Neuronal stem cell (in vitro differentiated cells): ENCODE measurements at places on chromosomes 5 and 9.

GRCh38 chr9:69995846-69996245, 47.8 kb upstream of the MAMDC2 start:
- H3K36me3 ChIP-seq = no peaks in the 10 kb centered on the region
- DNase-seq = no peak
- H3K27ac ChIP-seq = no peak overlapping the region
- H3K4me1 ChIP-seq = no peaks in the 10 kb centered on the region
- H3K27me3 ChIP-seq = no peaks in the 10 kb centered on the region

- H3K4me1 ChIP-seq = no peaks in the 10 kb centered on the region
- H3K27me3 ChIP-seq = no peaks in the 10 kb centered on the region
- H3K36me3 ChIP-seq = peaks cover 35% of the 10 kb centered on the region
Observed at GRCh38 chr9:135826188-135826545, 81.2 kb downstream of the CAMSAP1 start.

DNA sequence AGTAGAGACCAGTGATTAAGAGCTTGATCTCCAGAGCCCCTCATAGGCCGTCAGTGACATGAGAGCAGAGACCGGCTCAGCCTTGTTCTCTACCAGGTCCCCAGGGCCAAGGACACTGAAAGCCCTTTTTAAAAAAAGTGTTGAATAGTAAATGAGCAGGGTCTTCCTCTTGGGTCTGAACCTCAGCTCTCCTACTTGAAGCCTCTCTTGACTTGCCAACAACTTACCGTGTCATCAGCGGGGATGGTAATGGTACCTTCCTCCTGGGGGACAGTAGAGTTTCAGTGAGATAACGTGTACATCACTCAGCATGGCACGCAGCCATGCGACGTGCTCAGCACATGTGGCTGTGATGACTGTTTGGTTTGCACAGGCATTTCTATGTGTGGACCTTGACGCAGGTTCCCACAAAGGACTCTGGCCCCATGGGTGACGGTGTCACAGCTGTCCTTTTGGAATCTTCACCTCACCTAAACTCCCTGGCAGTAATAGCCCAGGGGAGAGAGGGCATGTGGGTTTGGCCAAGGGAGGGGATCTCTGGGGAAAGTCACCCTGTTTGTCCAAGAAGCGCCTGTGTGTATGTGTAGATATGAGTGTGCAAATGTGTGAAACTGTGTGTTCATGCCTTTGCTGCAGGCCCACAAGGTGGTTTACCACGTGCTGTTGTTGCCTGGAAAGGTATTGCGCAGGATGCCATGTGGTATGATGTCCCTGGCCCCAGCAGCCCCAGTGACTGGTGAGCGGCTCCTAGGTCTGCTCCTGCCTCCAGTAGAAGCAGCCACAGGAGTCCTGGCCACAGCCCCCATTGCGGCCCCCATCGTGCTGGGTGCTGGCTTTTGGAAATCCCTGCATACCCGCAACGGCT, 18.7 kb downstream of the ERGIC1 start:
- no peaks in the 10 kb centered on the region for H3K27me3 ChIP-seq
- no peaks in the 10 kb centered on the region for H3K4me1 ChIP-seq
- H3K27ac ChIP-seq = no peak overlapping the region
- H3K4me3 ChIP-seq = no peak overlapping the region
- H3K36me3 ChIP-seq = peaks cover 20% of the 10 kb centered on the region

DNA sequence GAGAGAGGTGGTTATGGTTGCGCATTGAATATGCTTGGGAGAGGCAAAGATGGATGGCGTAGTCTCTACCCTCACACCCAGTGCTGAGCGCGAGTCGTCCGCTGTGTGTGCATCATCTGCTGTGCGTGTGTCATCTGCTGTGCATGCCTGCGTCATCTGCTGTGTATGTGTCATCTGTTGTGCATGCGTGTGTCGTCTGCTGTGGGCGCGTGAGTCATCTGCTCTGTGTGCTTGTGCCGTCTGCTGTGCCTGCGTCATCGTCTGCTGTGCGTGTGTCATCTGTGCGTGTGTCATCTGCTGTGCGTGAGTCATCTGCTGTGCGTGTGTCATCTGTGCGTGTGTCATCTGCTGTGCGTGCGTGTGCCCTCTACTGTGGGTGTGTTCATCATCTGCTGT, 68.0 kb upstream of the IRX4 start:
- H3K36me3 ChIP-seq = no peaks in the 10 kb centered on the region
- H3K27ac ChIP-seq = no peak overlapping the region
- no peak overlapping the region for H3K4me3 ChIP-seq
- no peak for DNase-seq

GRCh38 chr9:134225186-134225585, 60.8 kb upstream of the RNU6ATAC start:
- H3K4me3 ChIP-seq = no peak overlapping the region
- H3K27ac ChIP-seq = no peak overlapping the region
- H3K27me3 ChIP-seq = no peaks in the 10 kb centered on the region
- H3K4me1 ChIP-seq = peaks cover 11% of the 10 kb centered on the region
- no peaks in the 10 kb centered on the region for H3K36me3 ChIP-seq
- DNase-seq = no peak

GRCh38 chr5:59039296-59040023, 456.6 kb downstream of the RAB3C start:
- peaks cover 13% of the 10 kb centered on the region for H3K4me1 ChIP-seq
- no peaks in the 10 kb centered on the region for H3K27me3 ChIP-seq
- peak overlapping the region; percentile 74 for H3K4me3 ChIP-seq
- DNase-seq = peak; percentile 39
- H3K27ac ChIP-seq = no peak overlapping the region
- no peaks in the 10 kb centered on the region for H3K36me3 ChIP-seq

DNA sequence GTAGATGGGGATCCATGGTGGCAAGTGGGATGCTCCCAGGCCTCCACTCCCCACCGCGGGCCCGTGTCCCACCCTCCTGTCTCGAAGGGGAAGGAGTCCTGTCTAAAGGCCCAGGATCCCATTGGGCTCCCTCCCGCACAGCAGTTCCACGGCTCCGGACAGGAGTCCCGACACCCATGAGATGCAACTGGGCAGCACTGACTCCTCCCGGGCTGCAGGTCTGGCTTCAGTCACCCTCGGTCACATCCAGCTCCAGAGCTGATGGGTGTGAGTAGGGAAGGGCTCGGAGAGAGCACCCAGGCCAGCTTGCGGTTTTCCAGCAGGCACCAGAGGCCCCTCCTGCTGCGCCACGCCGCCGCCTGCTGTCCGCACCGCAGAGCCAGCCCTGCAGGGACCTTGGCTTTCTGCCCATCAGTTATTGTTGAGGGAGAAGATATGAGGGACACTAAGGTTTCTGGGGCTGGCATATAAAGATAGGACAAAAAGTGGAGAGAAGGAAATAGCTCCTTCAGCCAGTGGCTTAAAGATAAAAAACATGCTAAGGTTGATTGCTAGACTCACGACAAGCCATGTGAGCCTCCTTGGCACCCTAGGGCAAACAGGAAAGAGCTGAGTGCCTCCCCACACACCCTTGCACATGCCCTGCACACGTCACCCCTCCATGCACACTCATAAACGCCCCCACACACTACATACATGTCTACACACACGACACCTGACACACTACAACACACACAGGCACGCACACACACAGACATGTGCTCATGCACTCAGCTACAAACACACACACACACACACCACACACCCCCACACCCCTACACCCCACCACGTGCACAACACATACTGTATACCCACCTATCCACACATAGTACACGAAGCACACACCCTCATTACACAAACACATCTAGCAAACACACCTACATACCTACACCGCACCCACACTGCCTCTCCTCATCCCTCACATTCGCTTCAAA, 79.0 kb downstream of the AK8 start:
- no peaks in the 10 kb centered on the region for H3K36me3 ChIP-seq
- no peak for DNase-seq
- peak overlapping the region; percentile 65 for H3K4me3 ChIP-seq
- H3K4me1 ChIP-seq = no peaks in the 10 kb centered on the region

DNA sequence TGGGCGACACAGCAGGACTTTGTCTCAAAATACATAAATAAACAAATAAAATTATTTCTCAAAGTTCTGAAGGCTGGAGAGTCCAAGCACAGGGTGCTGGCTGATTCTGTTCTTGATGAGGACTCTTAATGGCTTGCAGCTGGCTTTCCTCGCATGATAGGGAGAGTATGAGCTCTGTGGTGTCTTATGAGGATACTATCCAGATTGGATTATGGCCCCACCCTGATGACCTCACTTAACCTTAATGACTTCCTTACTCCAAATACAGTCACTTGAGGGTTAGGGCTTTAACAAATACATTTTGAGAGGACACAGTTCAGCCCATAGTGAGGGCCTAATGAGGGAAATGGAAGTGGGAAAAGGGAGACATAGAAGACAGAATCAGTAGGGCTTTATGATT, 87.7 kb downstream of the FOCAD start:
- H3K27ac ChIP-seq = no peak overlapping the region
- DNase-seq = no peak
- H3K4me1 ChIP-seq = peaks cover 5% of the 10 kb centered on the region
- no peak overlapping the region for H3K4me3 ChIP-seq
- H3K36me3 ChIP-seq = peaks cover 42% of the 10 kb centered on the region

DNA sequence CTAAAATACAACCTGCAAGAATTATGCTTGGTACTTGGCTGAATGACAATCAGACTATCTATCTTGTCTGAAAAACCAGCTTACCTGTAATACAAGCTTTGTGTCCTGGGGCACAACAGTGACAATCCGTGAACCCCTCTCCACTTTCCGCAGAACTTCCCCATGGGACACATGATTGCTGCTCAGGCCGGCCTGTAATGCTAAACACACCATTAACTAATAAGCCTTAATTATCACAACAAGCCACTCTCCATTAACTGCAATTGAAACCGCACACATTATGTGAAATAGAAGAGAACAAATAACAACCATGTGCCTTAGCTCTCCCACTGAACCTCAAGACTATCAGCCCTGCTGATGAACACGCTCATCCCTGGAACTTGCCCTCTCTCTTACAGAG, 33.7 kb downstream of the ELP1 start:
- H3K4me1 ChIP-seq = no peaks in the 10 kb centered on the region
- H3K36me3 ChIP-seq = peaks cover 95% of the 10 kb centered on the region
- H3K4me3 ChIP-seq = no peak overlapping the region
- DNase-seq = no peak
- no peaks in the 10 kb centered on the region for H3K27me3 ChIP-seq

DNA sequence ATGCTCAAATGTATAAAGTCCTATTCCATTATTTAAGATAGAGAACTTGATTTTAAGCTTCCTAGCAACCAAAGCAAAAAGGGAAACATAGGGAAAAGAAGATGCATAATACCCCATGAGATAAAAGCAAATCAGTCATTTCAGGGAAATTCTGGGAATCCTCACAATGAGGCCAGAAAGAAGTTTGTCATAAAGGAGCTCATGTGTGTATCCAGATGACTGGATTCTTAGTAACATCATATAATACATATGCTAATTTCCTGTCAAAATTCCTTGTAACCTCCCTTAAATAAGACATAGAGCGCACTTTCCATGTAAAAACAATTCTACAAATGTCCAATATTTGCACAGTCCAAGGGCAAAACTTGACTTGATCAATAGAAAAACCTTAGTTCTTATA, 411.0 kb upstream of the WWC1 start:
- H3K36me3 ChIP-seq = no peaks in the 10 kb centered on the region
- H3K4me3 ChIP-seq = no peak overlapping the region
- H3K4me1 ChIP-seq = no peaks in the 10 kb centered on the region
- no peaks in the 10 kb centered on the region for H3K27me3 ChIP-seq
- H3K27ac ChIP-seq = no peak overlapping the region

- H3K27ac ChIP-seq = no peak overlapping the region
- no peak overlapping the region for H3K4me3 ChIP-seq
- H3K27me3 ChIP-seq = no peaks in the 10 kb centered on the region
- peaks cover 19% of the 10 kb centered on the region for H3K4me1 ChIP-seq
- no peak for DNase-seq
Observed at GRCh38 chr9:86288499-86289198, 6.3 kb upstream of the ISCA1 start.

DNA sequence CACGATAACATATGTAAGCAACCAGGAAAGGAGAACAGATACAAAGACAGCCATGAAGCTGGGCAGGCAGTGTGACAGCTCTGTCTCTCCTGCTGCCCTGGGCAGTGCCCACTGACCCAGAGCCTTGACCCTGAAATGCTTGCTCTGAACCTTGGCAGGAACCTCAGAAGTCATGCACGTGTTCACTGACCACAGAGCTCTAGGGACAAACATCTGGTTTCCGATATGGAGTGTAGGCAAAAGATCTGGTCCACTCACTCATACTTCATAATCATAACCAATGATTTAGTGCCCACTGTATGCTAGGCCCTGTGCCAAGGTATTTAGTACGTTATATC, 102.6 kb downstream of the FSTL4 start:
- DNase-seq = no peak
- no peaks in the 10 kb centered on the region for H3K36me3 ChIP-seq
- no peak overlapping the region for H3K27ac ChIP-seq
- no peaks in the 10 kb centered on the region for H3K27me3 ChIP-seq
- no peaks in the 10 kb centered on the region for H3K4me1 ChIP-seq

GRCh38 chr5:32182463-32183063, 8.4 kb upstream of the GOLPH3 start:
- H3K27me3 ChIP-seq = no peaks in the 10 kb centered on the region
- no peaks in the 10 kb centered on the region for H3K4me1 ChIP-seq
- H3K4me3 ChIP-seq = no peak overlapping the region
- DNase-seq = no peak

- no peaks in the 10 kb centered on the region for H3K27me3 ChIP-seq
- no peak overlapping the region for H3K27ac ChIP-seq
- peaks cover 2% of the 10 kb centered on the region for H3K4me1 ChIP-seq
- no peaks in the 10 kb centered on the region for H3K36me3 ChIP-seq
Observed at GRCh38 chr5:138719811-138720210, 33.4 kb upstream of the CTNNA1 start.

GRCh38 chr5:86716121-86716520, 98.4 kb downstream of the COX7C start:
- no peak for DNase-seq
- no peaks in the 10 kb centered on the region for H3K4me1 ChIP-seq

DNA sequence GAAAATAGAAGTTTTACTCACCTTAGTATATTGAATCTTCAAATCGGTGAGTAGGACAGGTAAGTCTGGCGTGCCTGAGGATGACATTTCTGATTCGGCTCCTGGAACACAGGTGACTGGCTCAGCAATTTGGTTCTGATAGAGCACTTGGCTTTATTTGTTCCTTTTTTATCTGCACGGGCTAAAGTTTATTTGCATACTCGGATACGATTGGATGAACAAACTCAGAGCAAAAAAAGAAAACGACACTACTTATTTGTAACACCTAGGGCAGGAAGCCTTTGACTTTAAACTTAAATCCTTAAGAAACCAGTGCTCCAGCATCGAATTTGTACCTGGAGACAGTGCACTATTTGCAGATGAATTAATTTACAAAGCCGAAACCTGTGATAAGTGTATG, at the start of gene ALDH1A1:
ALDH1A1 (minus strand) TSS at position 140 of the 400 bp plus-strand sequence; CDS start at position 87, 53 bp downstream.
- no peaks in the 10 kb centered on the region for H3K4me1 ChIP-seq
- no peak within 1 kb of the TSS for H3K27ac ChIP-seq
